Mammary epithelial cell (primary cell): ENCODE measurements at places on chromosomes 6 and 20. TPM values are rescaled to one million over a fixed set of nuclear protein-coding genes. Genes with fewer than 3 reads are reported as not detected.

DNA sequence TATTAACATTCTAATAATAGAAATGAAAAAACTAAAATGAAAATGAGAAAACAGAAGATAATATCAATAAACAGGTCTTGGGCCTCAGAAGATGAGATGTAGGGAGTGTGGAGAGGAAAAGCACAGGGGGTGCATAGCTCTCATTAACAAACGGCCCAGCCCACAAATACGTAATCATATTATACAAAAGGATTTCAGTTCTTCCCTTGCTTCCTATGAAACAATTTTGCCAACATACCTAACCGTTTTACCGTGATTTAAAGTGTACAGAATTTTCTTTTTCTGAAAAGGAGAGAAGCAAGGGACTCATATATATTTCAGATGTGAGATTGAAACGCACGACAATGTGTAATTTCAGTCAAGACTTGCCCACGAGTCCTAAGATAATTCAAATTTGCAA is 136.0 kb downstream of the HFE start:
- DNase-seq, result no peak

GRCh38 chr20:52768694-52769093 is 203.5 kb upstream of the TSHZ2 start:
- DNase-seq, result no peak

MCM3 gene
- 23.5 TPM for total RNA-seq

- no peak for DNase-seq
Observed at GRCh38 chr20:13922241-13922640, 68.2 kb downstream of the SEL1L2 start.

GRCh38 chr20:52747845-52748284 is 224.3 kb upstream of the TSHZ2 start:
- DNase-seq, result no peak

SGK2 gene
- total RNA-seq, result not detected in 2 replicates

SLC12A5 gene
- total RNA-seq, result not detected

DNA sequence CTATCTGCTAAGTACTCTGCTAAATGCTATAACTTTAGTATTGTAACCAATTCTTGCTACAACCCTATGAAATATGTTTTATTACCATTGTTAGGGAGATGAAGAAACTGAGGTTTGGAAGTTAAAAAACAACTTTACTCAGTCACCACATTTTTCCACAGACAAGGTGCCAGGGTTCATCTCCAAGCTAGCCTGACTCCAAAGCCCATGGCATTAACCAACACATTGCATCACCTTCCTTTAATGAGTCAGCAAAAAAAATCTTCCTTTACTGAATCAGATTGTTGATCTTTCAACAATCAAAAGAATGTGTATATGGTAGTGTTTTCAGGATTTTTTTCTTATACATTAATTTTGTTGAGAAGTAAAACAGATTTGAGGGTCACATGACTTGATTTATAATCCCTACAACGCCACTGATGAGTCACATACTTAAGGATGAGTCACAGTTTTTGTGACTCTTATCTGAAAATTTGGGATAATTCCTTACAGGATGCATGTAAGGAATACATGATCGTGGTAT is 41.5 kb downstream of the MAN1A1 start:
- DNase-seq, result peak; percentile 55

DNA sequence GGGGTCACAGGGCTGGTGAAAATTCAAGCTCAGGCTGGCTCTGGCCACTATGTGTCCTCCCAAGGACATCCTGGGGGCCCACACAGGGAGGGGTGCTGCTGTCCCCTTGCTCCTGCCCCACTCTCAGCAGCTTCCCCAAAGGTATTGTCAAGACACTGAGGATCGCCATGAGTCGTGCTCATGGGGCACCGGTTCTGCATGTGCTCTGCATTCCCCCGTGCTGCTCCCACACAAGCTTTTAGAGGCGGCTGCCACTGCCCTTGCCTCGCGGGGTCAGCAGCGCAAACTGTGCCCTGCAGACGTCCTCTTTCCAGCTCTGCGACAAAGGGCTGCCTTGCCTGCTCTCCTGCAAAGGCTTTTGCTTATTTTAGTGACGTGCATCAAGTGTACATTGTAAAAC is 179.8 kb downstream of the ERMARD start:
- DNase-seq, result no peak

GRCh38 chr6:71488186-71488585 is 199.6 kb downstream of the OGFRL1 start:
- no peak for DNase-seq

NMBR gene
- total RNA-seq, result not detected

GRCh38 chr6:90263633-90264032 is 33.0 kb downstream of the BACH2 start:
- DNase-seq, result peak; percentile 14

DNA sequence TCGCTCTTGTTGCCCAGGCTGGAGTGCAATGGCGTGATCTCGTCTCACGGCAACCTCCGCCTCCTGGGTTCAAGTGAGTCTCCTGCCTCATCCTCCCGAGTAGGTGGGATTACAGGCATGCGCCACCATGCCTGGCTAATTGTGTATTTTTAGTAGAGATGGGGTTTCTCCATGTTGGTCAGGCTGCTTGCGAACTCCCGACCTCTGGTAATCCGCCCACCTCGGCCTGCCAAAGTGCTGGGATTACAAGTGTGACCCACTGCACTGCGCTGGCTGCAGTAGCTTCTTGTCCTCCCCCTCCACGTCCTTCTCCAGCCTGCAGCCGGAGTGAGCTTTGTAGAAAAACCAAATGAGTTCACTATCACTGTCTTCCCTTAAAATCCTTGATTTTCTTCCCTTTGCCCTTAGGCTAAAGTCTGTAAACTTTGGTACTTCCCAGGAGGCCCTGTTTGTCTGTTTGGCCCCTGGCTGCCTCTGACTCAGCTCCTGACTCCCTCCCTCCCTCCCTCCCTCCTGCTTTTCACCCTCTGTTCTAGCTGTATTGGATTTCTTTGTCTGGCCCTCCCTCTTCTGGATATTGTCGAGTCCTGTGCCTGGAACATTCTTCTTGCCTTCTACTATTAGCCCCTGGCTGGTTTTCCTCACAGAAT is 12.9 kb downstream of the PARD6B start:
- DNase-seq, result peak; percentile 89

RAB44 gene
- 0.17 TPM for total RNA-seq

TMC2 gene
- total RNA-seq, result not detected

- DNase-seq, result no peak
Observed at GRCh38 chr6:112470950-112471349, 123.8 kb downstream of the RFPL4B start.
